CD8-positive, alpha-beta memory T cell (primary cell): ENCODE measurements at places on chromosomes 16 and 17. TPM values are rescaled to one million over a fixed set of nuclear protein-coding genes. Genes with fewer than 3 reads are reported as not detected.

DNA sequence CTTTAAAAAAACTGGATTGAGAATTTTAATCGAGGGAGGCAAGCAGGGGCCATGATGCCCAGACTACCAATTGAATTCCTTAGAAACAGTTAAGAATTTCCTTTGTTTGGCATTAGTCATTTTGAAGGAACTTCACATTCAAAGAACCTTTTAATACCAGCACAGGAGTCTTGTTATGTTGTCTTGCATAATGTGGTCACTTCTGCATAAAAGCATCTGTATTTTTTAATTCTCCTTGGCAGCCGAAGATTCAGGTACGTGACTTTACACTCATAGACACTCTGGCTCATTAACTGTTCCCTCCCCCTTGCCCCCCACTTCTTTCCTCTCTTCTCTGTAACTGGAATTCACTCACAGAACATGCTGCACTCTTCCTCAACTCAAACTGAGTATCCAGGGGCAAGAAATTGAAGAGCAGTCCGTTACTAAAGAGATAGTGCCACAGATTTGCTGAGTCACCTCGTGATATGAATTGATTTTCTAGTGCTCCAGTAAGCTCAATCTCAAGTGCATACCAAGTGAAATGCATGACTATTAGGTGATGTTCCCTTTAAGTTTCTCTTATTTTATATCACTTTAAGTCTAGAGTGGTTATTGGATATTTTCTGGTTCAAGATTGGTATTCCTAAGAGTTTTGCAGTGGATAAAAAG, 572.2 kb upstream of the SOX9 start:
- DNase-seq = no peak

DNA sequence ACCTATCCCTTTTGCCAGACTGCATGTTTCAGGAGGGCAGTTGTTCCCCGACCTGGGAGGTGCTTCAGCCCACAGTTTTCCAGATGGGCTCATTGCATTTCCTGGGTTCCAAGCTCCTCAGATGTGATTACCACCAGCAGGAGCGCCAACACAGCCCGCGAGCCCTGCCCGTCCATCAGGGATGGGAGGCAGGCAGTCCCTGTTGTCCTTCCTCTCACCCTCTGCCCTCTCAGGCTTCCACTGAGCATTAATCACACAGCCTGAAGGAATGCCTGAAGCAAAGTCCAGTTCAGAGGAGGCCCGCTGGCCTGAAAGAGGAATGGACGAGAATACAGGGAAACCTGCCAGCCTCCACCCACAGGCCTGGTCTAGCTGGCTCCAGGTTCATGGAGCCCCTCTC, 256.3 kb upstream of the SDK2 start:
- DNase-seq = no peak

GRCh38 chr17:74343526-74344284, 17.7 kb downstream of the KIF19 start:
- no peak for DNase-seq

DNA sequence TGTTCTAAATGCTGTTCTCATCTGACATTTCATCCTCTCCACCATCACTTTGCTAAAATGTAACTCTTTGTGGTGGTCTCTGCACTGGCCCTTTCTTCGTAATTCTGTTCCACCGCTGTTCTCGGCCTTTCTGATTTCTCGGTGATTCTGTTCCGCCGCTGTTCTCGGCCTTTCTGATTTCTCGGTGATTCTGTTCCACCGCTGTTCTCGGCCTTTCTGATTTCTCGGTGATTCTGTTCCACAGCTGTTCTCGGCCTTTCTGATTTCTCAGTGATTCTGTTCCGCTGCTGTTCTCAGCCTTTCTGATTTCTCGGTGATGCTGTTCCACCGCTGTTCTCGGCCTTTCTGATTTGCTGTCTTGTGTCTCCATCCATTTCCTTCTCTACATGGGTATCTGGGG, 12.3 kb downstream of the FOXF1 start:
- no peak for DNase-seq

- DNase-seq = no peak
These were observed 21.2 kb downstream of the RDM1 start for GRCh38 chr17:35909408-35909807.

- DNase-seq = no peak
These were observed 83.7 kb downstream of the ITFG1 start for GRCh38 chr16:47377154-47377553.

DNA sequence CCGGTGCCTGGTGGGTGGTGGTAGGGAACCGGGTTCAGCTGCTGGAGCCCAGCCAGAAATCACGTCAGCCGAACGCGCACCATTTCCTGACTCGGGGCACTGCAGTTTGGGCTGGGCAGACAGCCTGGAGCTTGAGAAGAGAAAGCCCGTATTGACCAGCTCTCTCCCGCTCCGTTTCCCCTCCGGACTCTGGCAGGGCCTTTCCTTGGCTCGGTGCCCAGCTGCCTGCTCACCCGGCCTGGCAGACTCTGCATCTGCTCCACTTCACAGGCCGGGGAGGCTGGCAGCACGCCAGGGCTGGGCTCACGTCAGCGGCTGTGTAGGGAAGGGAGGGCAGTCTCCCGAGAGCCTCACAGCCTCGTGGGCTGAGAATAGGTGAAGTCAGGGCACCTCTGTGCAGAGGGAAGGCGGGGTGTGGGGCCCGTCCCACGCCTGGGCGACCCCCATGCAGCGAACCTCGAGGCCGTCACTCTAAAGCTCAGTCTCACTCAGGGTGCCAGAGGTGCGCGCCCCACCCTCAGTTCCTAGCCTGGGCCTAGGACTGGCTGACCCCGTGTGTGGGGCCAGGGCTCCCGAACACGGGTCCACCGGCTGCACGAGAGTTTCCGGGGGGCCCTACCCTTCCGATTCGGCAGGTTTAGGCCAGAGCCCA, 59.1 kb downstream of the OR1D5 start:
- DNase-seq = peak; percentile 14

- no peak for DNase-seq
These were observed 310.3 kb upstream of the DYNLRB2 start for GRCh38 chr16:80230328-80231120.

DNA sequence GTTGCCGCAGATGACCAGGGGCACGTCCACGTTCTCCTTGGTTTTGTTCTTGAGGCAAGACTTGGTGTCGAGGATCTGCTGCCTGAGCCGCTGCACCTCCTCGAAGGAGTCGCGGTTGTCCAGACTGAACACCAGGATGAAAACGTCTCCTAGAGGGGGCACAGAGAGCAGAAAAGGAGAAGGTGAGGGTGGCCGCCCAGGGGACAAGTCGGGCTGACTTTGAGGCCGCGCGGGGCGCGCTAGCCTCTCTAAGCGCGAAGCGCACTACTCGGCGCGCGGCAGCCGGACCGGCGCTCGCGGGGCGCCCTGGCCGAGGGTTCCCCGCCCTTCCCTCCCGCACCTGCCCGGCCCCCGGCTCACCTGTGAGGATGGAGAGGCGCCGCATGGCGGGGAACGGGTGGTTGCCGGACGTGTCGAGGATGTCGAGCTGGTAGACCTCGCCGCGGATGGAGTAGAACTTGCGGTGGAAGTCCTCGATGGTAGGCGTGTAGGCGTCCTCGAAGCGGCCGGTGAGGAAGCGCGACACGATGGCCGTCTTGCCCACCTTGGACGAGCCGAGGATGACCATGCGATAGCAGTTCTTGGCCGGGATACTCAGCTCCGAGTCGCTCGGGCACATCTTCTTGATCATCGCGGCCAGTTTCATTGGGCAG, 533 bp downstream of the RASD1 start:
- DNase-seq = no peak

The EVPLL gene
- total RNA-seq = not detected
